Fibroblast of pulmonary artery (primary cell): ENCODE measurements at places on chromosomes 7 and 10.
A peak's percentile ranks its signal among the peaks of the same experiment; 100 is the strongest.

DNA sequence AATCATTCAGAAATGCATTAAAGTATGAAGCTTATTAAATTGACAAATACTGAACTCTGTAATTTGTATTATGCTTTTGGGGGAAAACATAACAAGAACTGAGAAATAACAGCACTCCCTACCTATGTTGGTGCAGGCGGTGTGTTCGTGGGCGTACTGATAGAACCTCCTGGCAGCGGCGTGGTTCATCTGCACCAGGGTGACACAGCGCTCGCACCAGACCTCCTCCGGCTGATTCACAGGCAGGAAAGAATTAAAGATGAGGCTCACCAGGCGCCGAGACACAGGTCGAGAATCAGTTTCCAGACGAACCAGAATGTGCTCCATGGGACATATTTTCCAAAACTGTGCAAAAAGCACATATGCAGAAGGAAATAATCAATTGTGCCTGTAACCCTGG is 40.2 kb downstream of the NCAPG2 start:
- DNase-seq, result no peak

GRCh38 chr7:152617056-152617455 is 58.9 kb downstream of the XRCC2 start:
- peak; percentile 6 for DNase-seq

- DNase-seq, result no peak
Measured at GRCh38 chr10:61179771-61180170, 235.8 kb upstream of the RHOBTB1 start.

DNA sequence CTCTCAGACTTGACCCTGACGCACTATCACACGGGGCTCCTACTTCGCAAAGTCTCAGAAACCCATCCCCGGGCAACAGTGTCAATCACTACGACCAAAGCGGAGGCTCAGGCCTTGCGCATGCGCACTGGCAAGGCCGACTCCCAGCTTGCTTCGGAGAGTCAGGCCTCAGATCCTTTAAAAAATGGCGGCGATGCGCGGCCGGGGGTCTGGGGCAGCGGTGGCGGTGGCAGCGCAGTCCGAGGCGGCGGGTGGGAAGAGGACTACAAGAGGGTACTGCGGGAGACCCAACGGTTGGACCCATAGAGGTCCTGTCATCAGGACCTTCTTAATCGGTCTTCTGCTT is 196.9 kb downstream of the ZNF716 start:
- no peak for DNase-seq

DNA sequence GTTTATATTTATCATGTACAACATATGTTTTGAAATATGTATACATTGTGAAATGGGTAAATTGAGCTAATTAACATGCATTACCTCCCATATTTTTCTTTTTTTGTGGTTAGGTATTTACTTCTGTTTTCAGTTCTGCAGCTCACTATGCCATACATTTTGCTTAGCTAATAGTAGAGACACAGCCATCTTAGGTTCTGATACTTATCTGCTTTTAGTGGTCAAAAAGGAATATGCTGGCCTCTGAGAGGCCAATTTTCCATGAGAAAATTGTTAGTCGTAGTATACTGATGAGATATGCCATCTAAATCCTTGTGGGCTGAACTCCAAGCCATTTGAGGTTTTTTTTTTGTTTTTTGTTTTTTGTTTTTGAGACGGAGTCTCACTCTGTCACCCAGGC is 31.0 kb downstream of the SGPL1 start:
- no peak for DNase-seq

- peak; percentile 23 for DNase-seq
Measured at GRCh38 chr10:110568055-110568735, 700 bp downstream of the SMC3 start.
